Activated T-cell treated with anti-CD3 and anti-CD28 coated beads, Interleukin-2, amount 50 U/mL, for 1 hour (primary cell): ENCODE measurements at places on chromosomes 7 and 10.
A peak's percentile ranks its signal among the peaks of the same experiment; 100 is the strongest.

- no peak for DNase-seq
These were observed 2.2 kb upstream of the GRIFIN start for GRCh38 chr7:2478399-2478785.

DNA sequence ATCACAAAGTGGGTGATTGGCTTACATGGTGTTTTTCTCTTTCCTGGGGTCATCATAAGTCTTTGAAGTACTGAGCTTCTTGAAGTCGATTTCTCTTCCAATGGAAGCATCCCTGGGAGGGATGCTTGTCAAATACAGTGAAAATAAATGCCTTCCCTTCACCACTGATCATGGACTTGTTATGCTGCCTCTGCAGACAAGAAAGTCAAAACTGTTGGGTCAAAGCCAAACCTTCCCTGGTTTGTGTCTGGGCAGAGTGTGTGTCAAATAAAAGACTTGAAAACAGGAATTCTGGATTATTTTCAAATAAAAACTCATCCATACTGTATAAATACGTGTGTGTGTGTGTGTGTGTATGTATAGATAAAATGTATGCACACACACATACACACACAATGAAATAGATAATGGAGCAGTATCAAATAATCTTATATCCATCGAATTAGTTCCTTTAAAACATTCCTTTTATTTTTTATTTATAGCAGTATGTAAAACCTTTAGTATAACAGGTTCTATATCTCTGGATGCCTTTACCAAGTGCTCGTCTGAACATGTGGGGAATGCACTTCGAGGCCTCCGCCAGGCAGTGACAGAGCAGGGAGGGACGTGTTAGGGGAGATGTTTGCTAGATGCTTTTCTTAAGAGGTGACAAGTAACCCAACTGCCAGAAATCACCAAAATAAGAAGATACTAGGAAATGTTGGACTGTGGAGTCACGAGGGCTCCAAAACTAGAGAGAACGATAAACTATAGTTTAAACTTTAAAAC is 27.2 kb upstream of the WNT16 start:
- DNase-seq: no peak

- DNase-seq: no peak
These were observed 638.5 kb upstream of the DPP6 start for GRCh38 chr7:153413540-153414287.

DNA sequence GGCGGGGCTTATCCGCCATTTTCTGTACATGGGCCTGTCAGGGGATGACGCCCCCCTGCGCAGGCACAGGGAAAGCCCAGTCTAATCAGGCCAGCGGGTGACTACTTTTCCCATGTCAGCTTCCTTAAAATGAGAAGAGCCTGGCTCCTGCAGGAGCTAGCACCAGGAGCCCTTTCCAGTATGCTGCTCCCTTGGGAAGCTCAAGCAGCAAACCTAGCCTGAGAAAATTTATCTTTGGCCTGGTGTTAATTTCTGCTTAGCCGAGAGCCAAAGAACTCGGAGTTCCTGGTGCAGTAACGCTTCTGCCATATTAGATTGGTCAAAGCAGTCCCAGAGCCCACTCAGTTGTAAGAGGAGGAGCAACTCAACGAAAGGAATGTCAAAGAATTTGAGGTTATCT is 239.0 kb upstream of the PHYHIPL start:
- DNase-seq: no peak

GRCh38 chr7:147406521-147407135 is 1183.9 kb upstream of the C7orf33 start:
- DNase-seq: no peak

- DNase-seq: no peak
These were observed 161.1 kb upstream of the SVIL start for GRCh38 chr10:29795850-29796249.

DNA sequence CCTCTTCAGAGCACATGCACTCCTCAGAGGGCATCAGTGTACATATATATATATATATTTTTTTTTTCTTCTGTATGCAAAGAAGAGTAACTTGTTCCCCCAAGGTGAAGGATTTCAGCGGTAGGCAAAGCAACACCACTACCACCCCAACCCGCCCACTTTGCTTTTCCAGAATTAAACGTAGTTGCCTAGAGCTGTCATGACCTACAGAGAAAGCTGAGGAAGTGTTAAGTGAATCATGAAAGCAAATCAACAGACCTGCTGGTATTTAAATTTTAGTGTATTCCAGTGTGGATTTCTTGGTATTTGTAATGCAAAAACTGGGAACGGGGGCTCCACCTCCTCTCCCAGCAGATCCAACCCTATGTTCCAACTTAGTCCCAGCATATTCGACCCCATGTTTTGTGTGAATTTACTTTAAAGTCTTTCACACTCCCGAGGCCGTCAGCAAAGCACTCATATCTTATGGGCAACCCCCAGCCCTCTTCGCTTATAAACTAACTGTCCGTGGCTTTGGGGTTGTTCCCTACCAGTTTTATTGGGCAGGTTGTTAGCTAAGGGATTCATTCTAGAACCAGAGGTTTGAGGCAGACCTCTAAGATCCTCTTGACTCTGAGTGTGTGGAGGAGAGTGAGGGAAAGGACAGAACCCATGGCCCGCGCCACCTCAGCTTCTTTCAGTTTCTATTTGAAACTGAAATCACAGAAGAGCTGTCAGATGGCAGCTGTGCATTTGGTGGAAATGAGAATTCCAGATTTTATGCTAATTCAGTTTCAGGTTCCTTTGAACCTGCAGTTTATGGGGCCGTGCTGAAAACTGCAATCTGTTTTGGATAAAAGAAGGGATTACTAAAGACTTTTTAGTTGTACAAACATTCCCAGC is 450.2 kb upstream of the GALNT17 start:
- no peak for DNase-seq

- DNase-seq: no peak
These were observed 34.6 kb downstream of the CHCHD3 start for GRCh38 chr7:133047321-133047720.

GRCh38 chr10:114930320-114930719 is 7.7 kb upstream of the TRUB1 start:
- no peak for DNase-seq

- no peak for DNase-seq
These were observed 30.7 kb downstream of the ST8SIA6 start for GRCh38 chr10:17423632-17424186.

GRCh38 chr10:110859973-110860376 is 11.8 kb upstream of the PDCD4 start:
- no peak for DNase-seq

DNA sequence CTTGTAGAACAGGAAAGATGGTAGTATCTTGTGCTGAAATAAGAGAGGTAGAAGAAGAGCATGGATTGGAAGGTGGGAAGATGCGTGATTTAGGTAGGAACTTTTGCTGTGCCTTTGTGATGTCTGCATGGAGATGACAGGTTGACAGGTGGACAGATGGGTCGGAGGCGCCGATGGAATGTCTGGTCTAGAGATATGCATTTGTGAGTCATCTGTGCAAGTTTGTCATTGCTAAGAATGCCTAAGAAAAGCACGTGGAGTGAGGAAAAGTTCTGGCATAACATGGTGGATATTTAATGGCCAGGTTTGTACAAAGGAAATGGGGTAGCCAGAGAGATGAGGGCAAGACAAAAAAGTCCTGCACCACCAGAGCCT is 76.0 kb upstream of the ARMC3 start:
- no peak for DNase-seq

- DNase-seq: no peak
These were observed 197.7 kb upstream of the POT1 start for GRCh38 chr7:125127304-125127703.

- DNase-seq: no peak
These were observed 597.3 kb upstream of the POT1 start for GRCh38 chr7:125526958-125527357.

- no peak for DNase-seq
These were observed 14.7 kb downstream of the HNRNPA2B1 start for GRCh38 chr7:26185844-26186180.

GRCh38 chr10:4532976-4533375 is 293.0 kb upstream of the AKR1E2 start:
- no peak for DNase-seq

- DNase-seq: no peak
These were observed 22.3 kb downstream of the AHCYL2 start for GRCh38 chr7:129247087-129247486.

- DNase-seq: no peak
These were observed 1.6 kb downstream of the AVPI1 start for GRCh38 chr10:97685395-97685958.

DNA sequence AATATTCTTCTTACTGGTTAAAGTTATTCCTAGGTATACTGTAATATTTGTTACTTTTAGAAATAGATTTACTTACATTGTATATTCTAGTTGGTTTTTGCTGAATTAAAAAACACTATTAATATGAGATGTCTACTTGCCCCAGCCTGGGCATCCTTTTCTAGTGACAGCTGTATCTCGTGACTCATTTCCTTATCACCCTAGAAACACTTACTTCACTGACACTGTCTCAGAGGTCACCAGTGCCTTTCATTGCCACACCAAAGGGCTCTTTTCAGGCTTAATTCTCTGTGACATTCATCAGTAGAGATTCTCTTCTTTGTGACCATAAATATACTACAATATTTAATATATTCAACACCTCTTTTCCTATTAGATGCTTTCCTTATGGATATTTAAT is 194.7 kb downstream of the GALNT17 start:
- DNase-seq: no peak

DNA sequence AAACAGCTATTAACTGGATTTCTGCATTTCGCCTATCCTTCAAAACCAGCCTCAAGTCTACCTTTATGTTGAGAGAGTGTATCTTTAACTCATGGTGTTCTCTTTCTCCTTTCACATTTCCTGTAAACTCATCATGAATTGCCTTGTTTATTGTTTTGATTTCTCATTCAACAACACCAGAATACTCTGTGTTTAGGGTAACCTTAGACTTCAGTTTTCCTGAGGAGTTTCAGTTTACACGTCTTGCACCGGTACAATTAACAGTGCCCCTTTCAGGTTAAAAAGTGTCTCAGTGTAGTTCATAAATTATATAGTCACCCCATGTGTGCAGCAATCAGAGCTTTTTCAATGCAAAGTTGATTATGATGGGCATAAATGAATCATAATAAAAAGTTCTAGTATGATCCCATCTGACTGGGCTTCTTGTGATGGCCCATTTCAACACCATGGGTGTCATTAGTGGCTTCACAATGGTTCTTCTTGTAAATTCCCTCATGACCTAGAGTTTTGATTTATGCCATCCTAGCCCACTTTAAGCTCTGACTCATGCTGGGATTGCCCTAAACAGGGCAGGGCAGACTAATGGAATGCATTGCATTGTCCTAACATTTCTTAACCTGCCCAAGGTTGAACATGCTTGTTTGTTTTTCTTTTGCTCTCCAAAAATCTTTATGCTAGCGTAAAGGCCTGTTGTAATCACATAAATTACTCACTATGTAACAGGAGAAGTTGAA is 22.0 kb downstream of the ITGB8 start:
- no peak for DNase-seq

DNA sequence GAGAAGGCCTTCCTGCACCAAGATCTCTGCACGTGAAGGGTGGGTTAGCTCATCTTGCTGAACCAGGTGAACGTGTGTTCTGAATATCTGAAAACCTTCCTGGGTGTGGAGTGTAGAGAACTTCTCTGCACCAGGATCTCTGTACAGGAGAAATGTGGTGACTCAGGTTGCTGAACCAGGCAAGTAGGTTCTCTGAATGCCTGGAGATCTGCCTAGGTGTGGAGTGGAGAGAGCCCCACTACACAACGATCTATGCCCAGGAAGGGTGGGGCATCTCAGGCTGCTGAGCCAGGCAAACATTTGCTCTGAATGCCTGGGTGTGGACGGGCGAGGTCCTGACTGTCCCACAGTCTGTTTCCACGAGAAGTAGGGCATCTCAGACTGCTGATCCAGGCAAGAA is 1002.3 kb upstream of the KCND2 start:
- DNase-seq: no peak

GRCh38 chr7:39592586-39592985 is 26.4 kb downstream of the YAE1 start:
- no peak for DNase-seq

- DNase-seq: no peak
These were observed 715 bp upstream of the PANK1 start for GRCh38 chr10:89645742-89646172.

GRCh38 chr7:36686499-36686898 is 37.8 kb downstream of the AOAH start:
- peak; percentile 47 for DNase-seq

GRCh38 chr7:8205537-8205936 is 56.4 kb downstream of the ICA1 start:
- DNase-seq: no peak

DNA sequence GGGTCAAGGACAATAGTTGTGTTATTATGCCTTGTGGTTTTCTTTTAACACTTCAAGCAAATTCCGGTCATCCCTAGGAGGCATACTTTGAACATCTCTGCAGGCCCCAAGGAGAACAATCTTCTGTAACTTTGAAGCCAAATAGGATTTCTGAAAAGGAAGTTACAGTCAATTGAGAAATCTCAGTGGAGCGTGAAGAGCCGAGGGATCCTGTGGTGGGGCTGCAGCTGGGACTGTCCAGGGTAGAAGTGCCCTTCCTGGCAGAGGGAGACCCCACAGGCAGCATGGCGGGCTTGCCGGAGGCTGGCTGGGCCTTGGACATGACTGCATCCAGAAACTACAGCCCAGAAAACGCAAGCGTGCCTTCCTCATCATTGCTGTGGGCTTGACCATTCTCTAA is 179.7 kb downstream of the PTPN20 start:
- DNase-seq: no peak

GRCh38 chr7:120770206-120770605 is 87.7 kb downstream of the TSPAN12 start:
- no peak for DNase-seq

DNA sequence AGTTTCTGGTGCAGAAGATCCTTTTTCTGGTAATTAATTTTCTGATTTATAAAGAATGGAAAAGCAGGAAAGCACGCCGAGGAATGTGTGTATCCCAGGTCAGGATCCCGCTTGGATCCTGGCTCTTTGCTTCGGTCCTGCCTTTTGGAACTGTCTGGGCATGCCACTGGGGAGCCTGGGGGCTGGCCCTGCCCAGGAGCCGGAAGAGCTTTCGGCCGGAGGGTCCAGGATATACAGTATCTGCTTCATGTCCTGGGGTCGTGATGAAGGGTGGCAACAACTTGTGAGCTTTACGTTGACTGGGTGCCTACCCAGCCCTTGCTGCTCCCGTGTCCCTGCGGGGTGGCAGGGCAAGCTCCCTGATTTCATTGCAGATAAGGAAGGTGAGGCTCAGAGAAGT is 2.4 kb downstream of the SH2D4B start:
- no peak for DNase-seq

- no peak for DNase-seq
These were observed 233.6 kb upstream of the CCDC6 start for GRCh38 chr10:60139798-60140566.

- DNase-seq: no peak
These were observed 145.4 kb downstream of the SNX10 start for GRCh38 chr7:26437003-26437532.

DNA sequence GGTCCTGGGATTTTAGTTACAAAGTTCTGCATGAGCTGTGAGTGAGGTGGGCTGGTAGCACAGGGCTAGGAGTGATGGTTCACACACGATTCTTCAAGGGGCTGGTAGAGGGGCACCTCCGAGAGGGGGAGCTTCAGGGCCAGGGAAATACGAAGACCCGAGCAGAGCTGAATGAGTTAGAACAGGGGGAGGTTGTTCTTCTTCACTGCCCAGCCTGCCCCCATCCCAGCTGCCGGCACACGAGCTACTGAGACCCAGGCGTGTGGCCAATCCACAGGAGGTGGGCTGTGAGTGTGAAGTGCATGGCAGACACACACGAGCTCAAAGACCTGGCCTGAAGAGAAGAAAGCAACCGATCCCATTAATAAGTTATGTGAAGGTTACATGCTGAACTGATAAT is 256.2 kb upstream of the ZNF32 start:
- no peak for DNase-seq

- DNase-seq: no peak
These were observed 3.1 kb downstream of the AHCYL2 start for GRCh38 chr7:129227646-129228578.
